Stimulated activated CD4-positive, alpha-beta T cell treated with anti-CD3 and anti-CD28 coated beads, Interleukin-4, amount 100 ng/mL, for 24 hours (primary cell): ENCODE measurements at places on chromosomes 12 and 14.

DNA sequence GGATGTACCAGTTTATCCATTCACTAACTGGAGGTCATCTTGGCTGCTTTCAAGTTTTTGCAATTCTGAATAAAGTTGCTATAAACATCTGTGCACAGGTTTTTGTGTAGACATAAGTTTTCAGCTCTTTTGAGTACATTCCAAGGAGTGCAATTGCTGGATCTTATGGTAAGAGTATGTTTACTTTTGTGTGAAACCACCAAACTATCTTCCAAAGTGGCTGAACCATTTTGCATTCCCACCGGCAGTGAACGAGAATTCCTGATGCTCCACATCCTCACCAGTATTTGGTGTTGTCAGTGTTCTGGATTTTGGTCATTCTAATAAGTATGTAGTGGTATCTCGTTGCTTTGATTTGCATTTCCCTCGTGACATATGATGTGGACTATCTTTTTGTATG is 150.5 kb upstream of the BCL2L14 start:
- DNase-seq, result no peak

DNA sequence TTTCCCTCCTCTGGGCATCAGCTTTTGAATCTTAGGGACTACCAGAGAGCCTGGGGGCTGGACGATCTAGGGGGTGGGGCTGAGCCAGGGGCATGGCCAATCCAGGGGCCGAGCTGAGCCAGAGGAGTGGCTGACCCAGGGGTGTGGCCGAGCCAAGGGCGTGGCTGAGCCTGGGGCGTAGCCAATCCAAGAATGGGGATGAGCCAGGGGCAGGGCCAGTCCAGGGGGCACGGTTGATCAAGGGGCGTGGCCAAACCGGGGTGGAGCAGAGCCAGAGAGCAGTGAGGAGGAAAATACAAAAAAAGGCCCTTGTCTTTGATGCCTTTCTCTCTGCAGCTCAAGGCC is 219.3 kb upstream of the NOS1 start:
- DNase-seq, result no peak

DNA sequence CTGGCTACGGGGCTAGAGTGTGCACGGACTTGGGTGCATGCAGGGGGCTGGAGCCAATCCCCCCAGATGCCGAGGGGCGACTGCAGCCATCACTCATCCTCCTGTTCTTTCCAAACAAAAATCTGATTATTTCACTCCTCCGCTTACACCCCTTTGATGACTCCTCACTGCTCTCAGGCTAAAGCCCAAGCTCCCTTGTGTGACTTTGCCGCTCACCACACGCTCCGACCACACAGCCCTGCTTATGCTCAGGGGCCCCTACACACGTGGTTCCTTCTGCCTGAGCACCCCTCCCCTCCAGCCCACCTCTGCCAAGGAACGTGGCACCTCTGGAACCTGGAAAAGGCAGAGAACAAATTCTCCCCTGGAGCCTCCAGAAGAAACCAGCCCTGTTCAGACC is 13.7 kb downstream of the CHFR start:
- no peak for DNase-seq

GRCh38 chr14:55327179-55327578 is 56.0 kb downstream of the FBXO34 start:
- no peak for DNase-seq

DNA sequence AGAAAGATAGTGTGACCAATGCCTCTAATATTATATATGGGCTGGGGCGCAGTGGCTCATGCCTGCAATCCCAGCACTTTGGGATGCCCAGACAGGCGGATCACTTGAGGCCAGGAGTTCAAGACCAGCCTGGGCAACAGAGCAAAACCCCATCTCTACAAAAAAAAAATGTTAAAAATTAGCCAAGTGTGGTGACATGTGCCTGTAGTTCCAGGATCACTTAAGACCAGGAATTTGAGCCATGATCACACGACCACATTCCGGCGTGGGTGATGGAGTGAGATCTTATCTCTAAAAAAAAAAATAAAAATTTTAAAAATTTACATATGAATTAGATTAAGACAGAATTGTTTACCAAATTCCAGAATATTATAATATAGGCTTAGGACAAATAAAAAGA is 12.0 kb downstream of the TM7SF3 start:
- DNase-seq, result no peak

DNA sequence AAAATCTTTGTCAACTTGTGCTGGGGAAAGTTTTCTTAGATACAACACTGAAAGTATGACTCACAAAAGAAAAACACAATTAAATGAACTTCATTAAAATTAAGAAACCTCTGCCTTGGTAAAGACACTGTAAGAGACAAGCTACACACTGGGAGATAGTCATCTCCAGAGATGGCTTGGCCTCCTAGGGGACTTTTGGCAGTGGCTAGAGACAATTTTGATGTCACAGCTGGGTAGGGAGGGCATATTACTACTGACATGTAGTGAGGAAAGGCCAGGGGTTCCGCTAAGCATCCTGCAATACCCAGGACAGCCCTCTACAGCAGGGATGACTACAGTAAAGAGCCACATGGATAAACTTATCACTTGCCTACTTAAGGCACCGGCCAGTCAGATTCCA is 8.7 kb upstream of the RNASE4 start:
- no peak for DNase-seq

DNA sequence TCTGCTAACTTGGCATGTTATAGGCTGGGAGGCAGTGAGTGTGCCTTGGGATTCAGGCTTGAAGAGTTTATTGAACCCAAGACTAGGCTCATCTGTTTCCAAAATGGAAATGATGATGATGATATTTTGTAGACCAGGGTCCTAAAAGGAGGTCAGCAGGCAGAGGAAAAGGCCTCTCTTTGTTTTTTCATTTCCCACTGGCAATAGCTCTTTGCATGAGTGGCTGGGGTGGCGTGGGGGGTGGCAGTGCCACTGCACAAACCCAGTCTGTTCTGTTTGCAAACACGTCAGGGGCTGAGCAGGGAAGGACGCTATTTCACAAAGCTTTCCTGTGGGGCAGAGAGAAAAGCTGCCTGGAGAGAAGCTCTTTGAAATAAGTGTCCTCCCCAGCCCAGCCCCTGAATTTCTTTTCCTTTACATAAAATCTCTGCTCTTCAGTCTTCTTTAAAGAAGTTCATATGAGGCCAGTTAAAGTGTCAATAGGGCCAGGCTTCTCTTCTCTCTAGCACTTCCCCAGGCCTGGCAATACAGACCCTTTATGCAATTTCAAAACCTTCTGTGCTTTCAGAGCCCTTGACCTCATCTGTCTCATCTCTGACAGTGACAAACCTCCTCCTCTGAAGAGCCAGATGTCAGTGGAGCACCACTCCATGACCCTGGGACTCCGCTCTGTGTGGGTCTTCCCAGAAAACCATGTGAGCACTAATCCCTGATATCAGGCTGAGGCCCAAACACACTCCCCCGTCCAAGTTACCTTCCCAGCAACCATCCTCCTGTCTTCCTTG is 72.8 kb downstream of the ZNF664 start:
- no peak for DNase-seq
